ENCODE measurements at places on chromosomes 1 and 21.

GRCh38 chr1:204077979-204078696 lies 5.2 kb downstream of the SOX13 start:
- peak; percentile 90 for DNase-seq

DNA sequence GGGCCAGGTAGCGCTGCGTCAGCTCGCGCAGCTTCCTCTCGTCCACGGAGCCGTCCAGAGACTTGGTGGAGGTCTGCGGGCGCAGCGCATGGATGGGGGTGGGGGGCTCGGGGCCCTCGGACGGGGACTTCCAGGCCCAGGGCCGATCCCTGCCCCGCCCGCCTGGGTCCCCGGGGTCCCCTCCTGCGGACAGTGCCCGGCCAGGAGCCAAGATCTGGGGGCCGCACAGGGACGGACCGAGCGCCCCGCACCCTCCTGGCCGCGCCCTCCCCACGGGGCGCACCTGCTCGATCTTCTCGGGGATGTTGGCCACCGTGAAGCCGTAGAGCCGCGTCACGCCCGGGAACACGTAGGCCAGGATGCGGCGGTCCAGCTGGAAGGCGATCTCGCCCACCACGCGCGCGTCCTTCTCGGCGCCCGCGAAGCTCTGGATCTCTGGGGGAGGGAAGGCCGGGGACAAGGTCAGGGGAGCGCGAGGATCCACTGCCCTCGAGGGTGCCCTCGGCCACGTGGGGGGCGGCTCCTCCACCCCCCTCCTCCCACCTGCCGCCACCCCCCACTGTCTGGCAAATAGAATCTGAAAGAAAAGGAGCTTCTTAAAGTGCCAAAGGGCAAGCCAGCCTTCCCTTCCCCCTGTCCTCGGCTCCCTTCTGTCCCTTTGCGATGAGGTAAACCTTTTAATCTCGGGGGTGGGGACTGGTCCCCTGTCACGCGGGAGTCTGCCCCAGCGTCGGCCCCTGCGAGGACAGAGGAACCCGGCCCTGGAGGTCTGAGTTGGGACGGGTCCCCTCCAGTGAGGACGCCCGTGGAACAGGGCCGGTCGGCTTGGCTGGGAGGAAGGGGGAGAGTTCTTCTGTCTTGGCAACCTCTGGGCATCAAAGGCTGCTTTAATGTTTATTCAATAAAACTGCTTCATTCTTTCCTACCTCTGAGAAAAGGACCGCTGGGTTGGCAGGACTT lies 6.5 kb upstream of the FTCD start:
- DNase-seq = no peak

GRCh38 chr21:29365661-29366265 lies 67.0 kb downstream of the BACH1 start:
- DNase-seq = no peak

GRCh38 chr1:152960452-152961044 lies 9.9 kb upstream of the SPRR4 start:
- no peak for DNase-seq

DNA sequence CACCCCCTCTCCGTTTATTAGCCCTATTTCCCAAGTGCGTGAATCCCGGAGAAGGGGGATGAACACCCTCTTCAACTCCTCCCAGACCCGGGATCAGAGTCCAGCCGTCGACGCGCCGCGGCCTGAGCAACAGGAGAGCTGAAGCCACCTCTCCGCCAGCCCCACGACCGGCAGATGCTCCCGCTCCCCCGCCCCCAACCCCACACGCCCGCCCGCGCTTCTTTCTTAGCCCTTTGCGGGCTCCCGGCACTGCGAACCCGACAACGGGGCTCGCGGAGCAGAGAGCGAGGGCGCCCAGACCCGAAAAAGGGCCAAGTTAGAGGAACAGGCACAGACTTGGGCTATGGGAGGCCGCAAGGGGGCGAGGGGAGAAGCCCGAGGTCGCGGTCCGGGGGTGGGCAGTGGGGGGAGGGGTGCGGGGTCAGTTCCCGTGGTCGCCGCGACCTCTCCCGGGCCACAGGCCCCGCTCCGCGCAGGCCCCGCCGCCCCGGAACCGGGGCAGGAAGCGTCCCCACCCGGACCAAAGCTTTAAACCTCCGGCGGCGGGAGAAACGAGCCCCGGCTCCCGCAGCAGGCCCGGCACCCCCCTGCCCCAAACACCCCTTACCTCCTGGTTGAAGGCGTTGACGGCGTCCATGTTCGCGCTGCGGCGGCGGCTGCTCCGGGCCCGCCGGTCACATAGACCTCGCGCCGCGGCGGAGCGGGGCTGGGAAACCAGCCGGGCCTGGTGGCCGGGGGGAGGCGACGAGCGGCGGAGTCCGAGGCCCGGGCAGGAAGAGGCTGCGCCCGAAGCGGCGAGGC lies 662 bp downstream of the SCAF4 start:
- peak; percentile 31 for DNase-seq

- DNase-seq = no peak
Measured at GRCh38 chr1:9388335-9389180, 95.9 kb downstream of the SPSB1 start.

DNA sequence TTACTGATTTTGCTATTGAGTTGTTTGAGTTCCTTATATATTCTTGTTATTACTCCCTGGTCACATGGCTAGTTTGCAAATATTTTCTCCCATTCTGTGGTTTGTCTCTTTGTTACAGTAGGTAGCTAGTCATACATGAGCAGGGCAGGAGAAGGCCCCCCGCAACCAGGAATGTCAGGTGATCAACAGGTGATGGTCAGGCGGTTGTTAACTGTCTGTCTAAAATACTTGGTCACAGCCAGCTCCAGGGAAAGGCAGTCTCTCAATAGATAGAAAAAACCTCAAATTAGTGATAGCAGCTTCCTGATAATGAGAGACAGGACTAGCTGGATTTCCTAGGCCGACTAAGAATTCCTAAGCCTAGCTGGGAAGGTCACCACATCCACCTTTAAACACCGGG lies 217.9 kb downstream of the RHOU start:
- peak; percentile 46 for DNase-seq

- DNase-seq = no peak
Measured at GRCh38 chr1:197557302-197557701, 218.0 kb downstream of the DENND1B start.

GRCh38 chr1:159932296-159933285 lies 7.3 kb upstream of the TAGLN2 start:
- no peak for DNase-seq

GRCh38 chr21:16388291-16388690 lies 658.5 kb downstream of the USP25 start:
- DNase-seq = no peak

- DNase-seq = no peak
Measured at GRCh38 chr21:15935530-15935929, 205.7 kb downstream of the USP25 start.

- no peak for DNase-seq
Measured at GRCh38 chr1:57164584-57164983, 198.8 kb upstream of the C8B start.

GRCh38 chr21:30129246-30129645 lies 37.4 kb downstream of the CLDN17 start:
- DNase-seq = no peak

GRCh38 chr1:9294910-9295636 lies 2.4 kb downstream of the SPSB1 start:
- no peak for DNase-seq

DNA sequence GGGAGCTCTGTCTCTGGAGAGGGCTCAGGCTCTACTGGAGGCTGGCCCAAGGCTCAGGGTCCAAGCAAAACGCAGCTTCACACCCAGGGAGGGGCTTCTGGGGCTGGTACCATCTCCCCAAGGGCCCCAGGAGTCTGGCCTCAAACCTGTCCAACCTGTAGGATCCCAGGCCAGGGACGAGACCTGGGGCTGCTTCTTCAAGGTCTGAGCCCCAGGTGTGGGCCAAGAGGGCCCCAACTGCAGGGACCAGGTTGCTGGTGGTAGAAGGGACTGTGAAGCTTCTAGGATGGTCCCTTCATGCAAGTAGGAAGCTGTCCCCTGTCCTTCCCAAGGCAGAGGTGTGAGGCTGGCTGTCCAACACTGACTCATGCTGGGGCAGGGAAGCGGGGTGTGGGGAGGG lies 7.8 kb upstream of the MMEL1 start:
- DNase-seq = no peak

- DNase-seq = no peak
Measured at GRCh38 chr1:69294171-69294570, 273.6 kb upstream of the LRRC7 start.

GRCh38 chr1:55504306-55504731 lies 289.2 kb upstream of the USP24 start:
- no peak for DNase-seq

Data from NCI-H774 (cell line).